Stimulated activated CD4-positive, alpha-beta T cell treated with anti-CD3 and anti-CD28 coated beads, Interleukin-12 subunit alpha, Interleukin-12 subunit beta, amount 100 ng/mL, for 24 hours (primary cell): ENCODE measurements at places on chromosomes 11 and 22.

- DNase-seq: no peak
Observed at GRCh38 chr22:24822471-24822870, 16.5 kb downstream of the SGSM1 start.

DNA sequence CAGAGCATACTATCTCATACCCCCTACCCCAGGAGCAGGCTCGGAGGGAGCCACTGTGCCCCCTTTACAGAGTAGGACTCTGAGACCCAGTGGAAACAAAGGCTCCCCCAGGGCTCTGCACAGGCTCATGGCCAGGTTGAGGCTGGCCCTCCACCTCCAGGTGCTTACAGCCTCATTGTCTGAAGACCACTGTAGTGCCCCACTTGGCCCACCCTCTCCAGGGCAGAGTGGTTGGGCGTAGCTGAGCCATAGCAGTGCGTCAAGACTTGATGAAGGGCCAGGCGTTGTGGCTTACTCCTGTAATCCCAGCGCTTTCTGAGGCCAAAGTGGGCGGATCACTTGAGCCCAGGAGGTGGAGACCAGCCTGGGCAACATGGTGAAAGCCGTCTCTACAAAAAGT lies 1.7 kb downstream of the ANKRD13D start:
- DNase-seq: no peak

GRCh38 chr11:44536788-44537516 lies 28.5 kb upstream of the CD82 start:
- DNase-seq: no peak

DNA sequence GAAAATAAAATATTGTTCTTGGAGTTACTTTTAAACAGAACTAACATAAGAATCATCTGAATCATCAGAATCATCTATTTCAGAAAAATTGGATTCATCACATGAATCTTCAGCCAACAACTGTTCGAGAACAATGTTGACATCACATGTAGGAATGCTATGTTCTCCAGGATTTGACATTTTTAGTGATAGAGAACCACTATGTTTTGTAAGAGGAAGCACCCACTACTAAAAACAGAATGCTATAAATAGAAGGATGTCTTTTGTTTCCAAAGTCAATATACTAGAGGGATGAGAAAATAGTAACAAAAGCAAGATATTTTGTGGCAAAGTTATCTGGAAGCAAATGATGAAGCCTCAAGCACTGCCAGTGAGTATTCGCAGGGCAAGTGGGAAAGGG lies 263.4 kb upstream of the DDI1 start:
- DNase-seq: no peak

DNA sequence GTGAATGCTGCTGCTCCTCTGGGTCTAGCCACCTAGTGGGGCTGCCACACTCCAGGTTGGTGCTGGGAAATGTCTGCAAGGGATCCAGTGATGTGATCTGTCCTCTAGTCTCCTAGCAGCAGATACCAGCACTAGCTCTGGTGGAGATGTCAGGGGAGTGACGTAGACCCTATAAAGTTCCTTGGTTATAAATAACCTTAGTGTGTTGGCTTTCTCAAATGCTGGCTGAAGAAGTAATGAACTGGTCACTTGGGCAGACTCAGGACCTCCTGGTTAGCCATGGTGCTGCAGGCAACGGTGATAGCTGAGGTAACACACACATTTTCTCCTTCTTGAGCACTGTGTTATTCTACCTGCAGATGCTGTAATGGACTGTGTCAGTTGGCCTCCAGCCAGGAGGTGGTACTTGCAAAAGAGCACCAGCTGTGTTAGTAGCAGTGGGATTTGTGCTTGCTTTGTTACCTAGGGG lies 35.5 kb downstream of the BBOX1 start:
- DNase-seq: no peak

DNA sequence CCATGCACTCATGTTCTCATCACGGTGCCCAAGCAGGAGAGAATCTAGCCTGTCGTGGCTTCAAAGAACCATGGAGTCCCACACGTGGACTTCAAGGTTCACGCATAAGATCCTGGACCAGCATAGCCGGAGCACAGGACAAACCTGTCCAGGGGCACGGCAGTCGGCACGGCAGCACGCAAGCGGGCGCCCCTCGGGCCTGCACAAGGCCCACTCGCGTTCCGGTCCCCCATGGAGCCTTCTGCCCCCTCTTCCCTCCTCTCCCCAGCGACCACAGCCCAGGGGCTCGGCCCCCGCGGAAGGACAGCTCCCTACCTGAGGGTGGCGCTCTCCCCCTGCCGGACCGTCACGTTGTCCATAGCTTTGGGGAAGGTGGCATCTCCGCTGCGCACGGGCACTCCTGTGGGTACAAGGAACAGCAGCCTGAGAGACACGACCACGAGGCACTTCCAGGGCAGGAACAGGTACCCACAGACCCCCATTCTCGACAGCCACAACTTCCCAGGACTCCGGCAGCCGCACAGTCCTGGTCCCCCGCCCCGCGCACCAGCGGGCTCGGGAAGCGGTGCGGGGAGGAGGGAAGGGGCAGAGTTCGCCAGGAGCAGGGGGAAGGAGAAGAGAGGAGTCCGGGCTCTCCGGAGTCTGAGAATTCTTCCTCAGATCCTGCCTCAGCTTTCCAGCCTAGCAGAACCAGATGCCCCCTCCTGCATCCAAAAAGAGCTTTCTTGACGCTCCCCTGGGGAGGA lies 589.5 kb downstream of the OPCML start:
- DNase-seq: no peak

DNA sequence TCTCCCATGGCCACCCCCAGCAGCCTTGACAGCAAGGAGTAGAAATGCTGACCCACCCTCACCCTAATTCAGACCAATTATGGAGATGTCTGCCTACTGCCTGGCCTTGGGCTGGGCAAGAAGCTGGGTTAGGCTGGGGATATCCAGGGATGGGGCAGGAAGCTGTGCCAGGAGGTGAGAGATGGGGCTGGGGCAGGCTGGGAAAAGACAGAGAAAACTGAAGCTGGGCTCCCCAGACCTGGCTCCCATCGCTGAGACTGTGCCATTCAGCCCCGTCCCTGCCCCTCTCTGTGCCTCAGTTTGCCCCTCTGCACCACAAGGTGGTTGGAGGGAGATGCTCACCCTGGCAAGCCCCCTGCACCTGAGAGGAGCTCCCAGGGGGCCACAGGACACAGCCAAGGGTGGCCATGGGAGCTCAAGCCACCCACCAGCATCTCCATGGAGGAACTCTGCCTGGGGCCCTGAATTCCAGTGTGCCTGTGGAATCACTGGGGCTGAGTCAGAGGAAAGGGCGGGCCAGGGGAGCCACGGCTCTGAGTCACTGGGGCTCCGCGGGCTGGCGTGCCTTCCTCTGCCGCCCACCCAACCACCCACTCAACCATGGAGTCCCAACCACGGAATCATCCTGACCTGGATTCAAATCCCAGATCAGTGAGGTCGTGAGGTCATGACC lies 6.0 kb upstream of the CARD10 start:
- no peak for DNase-seq

DNA sequence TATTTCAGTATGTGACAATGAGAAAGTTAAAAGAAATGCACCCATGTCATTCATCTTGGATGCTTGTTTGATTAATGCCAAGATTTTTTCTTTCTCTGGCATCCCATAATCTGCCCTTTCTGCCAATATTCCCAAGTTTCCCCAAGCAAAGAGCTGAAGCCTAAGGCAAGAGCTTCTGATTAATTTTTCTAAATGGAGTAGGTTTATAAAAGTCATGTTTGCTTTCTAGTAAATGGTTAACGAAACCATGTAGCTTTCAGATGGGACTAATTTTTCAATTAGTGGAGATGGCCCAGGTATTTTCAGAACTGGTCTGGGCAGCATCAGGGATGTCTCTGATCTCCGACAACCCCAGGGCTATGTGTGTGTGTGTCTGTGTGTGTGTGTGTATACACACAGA lies 55.3 kb downstream of the LRRC4C start:
- no peak for DNase-seq

DNA sequence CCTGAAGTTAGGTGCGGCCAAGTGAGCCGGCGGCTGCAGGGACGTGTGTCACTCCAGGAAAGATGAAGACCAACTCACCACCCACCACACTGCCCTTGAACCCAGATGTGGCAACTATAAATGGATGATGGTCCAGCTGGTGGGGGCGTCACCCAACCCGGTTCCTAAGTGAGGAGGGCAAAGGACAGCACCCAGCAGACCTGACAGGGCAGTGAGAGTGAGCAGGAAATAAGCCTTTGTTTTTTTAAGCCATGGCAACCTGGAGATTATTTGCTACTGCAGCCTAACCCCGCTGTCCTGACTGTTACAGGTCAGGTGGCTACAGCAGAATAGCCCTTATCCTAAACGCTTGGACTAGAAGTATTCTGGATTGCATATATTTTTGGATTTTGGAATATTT lies 228.9 kb downstream of the CTTN start:
- DNase-seq: no peak

- DNase-seq: no peak
Observed at GRCh38 chr22:40413873-40414272, 43.5 kb downstream of the SGSM3 start.

GRCh38 chr11:116991491-116991890 lies 106.7 kb downstream of the SIK3 start:
- no peak for DNase-seq

- DNase-seq: no peak
Observed at GRCh38 chr11:60847281-60847680, 5.4 kb downstream of the CCDC86 start.

- no peak for DNase-seq
Observed at GRCh38 chr22:45866646-45867117, 110.3 kb downstream of the WNT7B start.

GRCh38 chr22:34761111-34761510 lies 304.8 kb upstream of the ISX start:
- DNase-seq: no peak

- DNase-seq: no peak
Observed at GRCh38 chr11:69018924-69019323, 5.9 kb upstream of the MRGPRF start.

DNA sequence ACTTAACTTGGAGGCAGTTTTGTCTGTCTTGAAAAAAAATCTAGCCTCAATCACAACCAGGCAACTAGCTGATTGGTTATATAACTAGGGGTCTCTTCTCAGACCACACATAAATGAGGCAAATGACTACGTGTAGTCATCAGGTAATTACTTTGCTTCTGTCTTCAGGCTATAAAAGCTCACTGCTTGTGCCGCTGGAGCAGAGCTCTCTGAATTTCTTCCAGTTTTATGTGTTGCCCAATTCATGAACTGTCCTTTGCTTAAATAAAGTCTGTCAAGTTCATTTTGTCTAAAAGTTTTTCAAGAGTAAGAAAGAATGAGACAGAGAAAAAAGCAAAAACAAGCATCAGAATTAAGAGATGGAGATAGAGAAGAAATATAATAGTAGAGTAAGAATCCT lies 93.4 kb downstream of the MUC15 start:
- no peak for DNase-seq

DNA sequence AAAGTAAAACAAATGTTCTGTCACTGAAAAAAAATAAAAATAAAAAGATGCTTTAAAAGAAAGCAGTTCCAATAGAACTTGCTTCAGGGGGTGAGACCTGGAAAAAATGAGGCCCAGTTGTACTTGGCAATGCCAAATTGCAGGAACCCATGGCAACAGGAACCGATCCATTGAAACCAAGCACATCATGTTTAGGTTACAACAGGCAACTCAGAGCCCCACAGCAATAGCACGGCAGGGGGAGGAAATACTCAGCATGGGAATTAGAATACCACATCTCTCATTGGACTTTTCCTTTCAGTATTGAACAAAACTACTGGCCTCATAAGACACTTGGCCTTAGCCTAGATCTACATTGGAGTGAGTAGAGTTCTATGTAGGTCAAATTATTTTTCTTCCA lies 84.3 kb downstream of the MSANTD4 start:
- DNase-seq: no peak

GRCh38 chr22:39913321-39913720 lies 12.4 kb downstream of the GRAP2 start:
- DNase-seq: no peak

DNA sequence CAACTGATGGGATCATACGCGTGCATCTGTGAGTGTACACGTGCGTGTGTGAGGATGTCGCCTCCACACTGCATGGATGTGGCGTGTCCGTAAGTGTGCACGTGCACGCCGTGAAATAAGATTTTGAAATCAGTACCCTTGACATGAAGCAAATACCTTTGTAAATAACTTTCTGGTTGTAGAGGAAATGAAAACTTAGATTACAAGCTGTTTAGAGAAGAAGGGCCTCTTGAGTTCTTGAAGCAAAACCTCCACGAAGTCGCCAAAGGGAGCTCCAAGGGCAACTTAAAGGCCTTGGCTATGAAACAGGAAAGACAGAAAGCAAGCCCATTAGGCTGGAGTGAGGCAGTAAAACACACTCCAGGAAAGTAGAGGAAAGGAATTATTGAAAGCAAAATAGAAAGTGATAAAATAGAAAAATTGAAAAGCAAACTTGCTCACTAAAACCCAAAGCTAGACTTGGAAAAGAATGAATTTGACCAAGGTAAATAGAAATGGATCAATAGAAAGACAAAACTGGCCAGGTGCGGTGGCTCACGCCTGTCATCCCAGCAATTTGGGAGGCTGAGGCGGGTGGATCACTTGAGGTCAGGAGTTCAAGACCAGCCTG lies 29.7 kb upstream of the TOLLIP start:
- no peak for DNase-seq

GRCh38 chr22:50739894-50740293 lies 1.9 kb downstream of the ACR start:
- DNase-seq: no peak

GRCh38 chr11:122714004-122714403 lies 58.5 kb downstream of the UBASH3B start:
- DNase-seq: no peak

DNA sequence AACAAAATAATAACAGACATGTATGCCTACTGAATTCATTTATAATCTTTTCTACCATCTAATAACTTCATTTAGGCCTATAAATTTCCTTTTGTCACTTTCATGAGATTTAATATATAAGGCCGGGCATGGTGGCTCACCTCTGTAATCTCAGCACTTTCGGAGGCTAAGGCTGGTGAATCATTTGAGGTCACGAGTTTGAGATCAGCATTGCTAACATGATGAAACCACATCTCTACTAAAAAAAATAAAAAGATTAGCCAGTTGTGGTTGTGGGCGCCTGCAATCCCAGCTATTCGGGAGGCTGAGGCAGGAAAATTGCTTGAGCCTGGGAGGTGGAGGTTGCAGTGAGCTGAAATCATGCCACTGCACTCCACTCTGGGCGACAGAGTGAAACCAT lies 14.2 kb upstream of the NTM start:
- no peak for DNase-seq

- DNase-seq: no peak
Observed at GRCh38 chr11:69983897-69984438, 94.1 kb upstream of the ANO1 start.

DNA sequence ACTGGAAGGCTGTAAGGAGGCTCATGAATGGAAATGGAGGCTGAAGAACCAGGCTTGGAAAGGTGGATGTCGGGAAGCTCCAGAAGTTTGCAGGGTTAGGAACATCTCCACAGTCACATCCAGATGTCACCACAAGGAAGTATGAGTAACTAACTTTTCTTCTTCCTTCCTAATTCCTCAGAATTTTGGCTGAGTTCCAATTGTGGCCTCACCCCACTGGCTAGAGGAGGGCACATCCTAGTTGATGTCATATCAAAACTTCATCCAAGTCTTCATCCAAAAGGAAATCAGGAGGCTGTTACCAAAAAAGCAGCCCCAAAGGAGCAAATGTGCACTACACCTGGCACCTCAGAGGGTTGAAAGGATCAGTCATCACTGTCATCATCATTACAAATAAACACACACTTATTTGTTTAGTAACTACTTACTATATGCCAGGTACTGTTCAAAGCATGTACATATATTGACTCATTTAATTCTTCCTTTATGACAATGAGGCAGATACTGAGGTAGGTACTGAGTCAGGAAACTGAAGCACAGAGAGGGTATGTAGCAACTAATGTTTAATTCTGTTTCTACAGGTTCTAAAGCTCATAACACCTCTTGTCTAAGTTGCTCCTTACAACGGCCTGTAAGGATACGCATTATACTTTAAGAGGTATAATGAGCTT lies 7.3 kb upstream of the PTPN5 start:
- no peak for DNase-seq
